Fibroblast of lung (primary cell): ENCODE measurements at places on chromosomes 2 and 18.

DNA sequence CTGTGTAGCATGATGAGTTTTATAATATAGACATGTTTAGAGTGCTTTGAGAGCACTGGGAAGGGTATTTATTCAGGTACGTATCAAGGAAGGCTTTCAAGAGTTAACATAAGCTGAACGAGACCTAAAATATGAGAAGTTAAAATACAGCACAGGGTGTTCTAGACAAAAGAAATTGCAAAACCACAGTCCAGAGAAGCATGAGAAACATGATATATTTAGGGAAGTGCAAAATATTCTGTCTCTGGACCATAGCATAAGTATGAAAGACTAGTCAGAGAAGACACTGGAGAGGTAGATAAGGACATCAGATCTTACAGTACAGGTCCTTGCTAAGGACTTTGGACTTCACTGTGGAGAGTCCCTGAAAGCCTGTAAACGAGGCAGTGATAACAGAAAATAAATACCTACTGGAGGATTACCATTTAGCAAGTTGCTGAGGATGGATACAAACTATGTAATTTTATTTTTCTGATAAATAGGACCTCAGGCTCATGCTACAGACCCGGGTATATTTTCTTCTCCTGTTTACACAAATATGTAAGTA lies 43.7 kb downstream of the FSIP2 start:
- no peak for DNase-seq

GRCh38 chr2:151137526-151137925 lies 124.1 kb downstream of the RBM43 start:
- no peak for DNase-seq

DNA sequence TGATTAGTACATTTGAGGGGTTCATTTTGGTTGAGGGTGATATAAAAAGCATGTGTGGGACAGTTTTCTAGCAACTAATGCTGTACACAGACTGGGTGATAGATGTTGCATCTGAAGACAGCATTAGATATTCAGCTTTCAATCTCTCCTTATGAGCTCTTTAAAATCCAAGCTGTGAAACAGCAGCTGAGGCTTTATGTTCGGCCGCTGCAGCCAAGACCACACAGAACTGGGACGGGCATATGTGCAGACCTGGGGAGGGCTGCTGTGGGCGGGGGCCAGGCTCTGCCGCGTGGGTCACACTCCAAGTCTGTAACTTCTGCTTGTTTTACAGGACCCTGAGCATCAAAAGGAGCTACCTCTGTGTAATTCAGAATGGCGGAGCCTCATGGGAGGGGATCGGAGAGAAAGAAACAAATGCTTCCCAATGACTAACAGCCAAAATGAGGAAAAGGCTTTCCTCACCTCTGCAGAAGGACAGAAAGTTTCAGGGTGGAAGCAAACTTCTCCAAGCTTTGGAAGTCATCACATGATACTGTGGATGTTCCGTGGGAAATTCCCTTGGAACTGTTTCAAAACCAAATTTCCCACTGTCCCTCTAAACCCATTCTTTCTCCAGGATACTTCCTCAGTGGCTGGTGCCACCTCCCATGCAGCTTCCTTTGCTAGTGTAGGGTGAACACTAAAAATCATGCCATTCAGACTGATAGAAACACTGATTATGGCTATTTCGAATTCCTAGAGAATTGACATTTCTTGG lies 711.9 kb upstream of the ID2 start:
- DNase-seq, result no peak

DNA sequence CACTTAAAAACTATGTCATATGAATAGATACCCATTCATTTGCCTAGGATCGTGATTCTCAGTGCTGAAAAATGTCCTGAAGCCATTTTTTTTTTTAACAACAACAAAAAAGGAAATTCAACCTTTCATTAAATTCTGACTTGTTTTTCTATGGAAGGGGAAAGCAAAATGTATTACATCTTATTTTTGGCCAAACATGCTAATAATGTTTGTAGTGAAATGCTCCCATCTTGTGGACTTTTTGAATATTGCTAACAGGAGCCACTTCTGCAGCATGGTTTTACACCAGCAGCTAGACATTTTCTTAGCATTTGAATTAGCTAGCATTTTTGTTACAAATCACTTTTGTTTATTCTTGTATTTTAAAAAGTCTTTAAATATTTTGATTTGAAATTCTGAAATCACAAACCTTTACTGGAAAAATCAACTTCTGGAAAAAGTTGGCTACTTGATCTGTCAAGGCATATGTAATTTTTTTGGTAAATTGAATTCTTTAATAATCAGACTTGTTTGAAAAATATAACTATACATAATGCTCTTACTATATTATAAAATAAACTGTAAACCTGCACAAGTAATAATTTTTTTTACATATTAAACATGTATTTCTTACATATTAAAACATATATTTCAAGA lies 75.8 kb downstream of the KIDINS220 start:
- DNase-seq, result peak; percentile 33

DNA sequence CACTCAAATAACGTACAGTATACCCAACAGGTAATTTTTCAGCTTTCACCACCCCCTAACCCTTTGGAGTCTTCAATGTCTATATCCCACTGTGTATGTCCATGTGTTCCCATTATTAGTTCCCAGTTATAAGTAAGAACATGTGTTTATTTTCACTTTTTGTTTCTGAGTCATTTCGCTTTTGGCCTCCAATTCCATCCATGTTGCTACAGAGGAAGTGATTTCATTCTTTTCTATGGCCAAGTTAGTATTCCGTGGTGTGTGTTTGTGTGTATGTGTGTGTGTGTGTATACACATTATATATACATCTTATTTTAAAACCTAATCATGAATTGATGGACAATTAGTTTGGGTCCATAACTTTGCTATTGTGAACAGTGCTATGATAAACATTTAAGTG lies 464.4 kb downstream of the CMPK2 start:
- DNase-seq, result peak; percentile 14

- peak; percentile 47 for DNase-seq
These were observed 8.9 kb downstream of the ZFP36L2 start for GRCh38 chr2:43217228-43218154.

GRCh38 chr18:56269958-56270357 lies 368.4 kb downstream of the TXNL1 start:
- peak; percentile 33 for DNase-seq

- no peak for DNase-seq
These were observed 19.4 kb upstream of the KCNG2 start for GRCh38 chr18:79778291-79778791.

DNA sequence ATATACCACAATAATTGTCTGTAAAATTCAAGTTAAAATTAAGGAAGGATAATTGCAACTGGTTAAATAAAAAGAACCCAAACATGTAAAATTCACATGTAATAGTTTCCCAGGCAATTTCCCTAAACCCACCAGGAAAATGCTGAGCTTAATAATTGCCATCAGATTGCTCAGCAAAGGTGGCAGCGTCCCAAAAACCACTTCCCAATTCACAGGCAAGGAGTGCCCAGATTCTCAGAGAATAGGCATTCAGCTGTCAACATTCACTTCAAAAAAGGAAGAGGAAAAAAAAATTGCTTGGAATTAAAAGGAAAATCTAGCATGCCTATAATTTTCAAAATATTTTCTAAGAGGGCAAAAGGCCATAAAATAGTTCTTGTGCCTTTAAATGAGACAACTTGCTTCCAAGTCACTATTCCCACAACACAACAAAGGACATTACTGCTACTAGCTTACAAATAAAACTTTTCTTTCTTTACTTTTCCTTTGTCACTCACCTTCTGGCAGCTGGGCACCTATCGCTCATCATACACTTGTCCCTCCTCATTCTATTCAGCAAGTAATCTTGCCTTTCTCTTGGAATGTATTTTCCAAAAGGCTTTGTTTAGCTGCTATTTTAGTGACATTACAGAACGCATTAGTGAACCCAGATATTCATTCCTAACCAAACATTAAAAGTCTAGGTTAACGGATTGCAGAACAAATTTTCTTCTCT lies 15.2 kb downstream of the SRBD1 start:
- DNase-seq, result peak; percentile 85

- no peak for DNase-seq
These were observed 10.2 kb downstream of the INSIG2 start for GRCh38 chr2:118098307-118099030.

- DNase-seq, result peak; percentile 61
These were observed 87.5 kb downstream of the TFCP2L1 start for GRCh38 chr2:121197369-121198091.

DNA sequence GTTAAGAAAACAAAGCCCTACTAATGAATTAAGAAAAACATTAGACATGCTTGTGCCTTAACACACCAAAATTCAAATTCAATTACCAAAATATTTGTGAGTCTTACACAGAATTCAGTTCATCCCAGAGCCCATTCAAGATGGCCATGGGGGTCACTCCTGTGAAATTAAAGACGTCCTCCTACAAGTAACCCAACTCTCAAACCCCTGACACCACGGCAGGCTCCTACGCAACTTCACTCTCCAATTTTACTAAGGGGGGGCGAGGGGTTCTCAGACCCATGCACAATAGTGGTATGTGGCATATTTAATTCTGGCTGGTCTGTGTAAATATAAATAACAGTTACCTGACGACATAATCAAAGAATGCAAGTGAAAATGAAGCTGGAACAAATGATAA lies 5.0 kb downstream of the ZNF516 start:
- DNase-seq, result peak; percentile 31

- DNase-seq, result no peak
These were observed 6.5 kb downstream of the TMEM163 start for GRCh38 chr2:134712299-134712698.

DNA sequence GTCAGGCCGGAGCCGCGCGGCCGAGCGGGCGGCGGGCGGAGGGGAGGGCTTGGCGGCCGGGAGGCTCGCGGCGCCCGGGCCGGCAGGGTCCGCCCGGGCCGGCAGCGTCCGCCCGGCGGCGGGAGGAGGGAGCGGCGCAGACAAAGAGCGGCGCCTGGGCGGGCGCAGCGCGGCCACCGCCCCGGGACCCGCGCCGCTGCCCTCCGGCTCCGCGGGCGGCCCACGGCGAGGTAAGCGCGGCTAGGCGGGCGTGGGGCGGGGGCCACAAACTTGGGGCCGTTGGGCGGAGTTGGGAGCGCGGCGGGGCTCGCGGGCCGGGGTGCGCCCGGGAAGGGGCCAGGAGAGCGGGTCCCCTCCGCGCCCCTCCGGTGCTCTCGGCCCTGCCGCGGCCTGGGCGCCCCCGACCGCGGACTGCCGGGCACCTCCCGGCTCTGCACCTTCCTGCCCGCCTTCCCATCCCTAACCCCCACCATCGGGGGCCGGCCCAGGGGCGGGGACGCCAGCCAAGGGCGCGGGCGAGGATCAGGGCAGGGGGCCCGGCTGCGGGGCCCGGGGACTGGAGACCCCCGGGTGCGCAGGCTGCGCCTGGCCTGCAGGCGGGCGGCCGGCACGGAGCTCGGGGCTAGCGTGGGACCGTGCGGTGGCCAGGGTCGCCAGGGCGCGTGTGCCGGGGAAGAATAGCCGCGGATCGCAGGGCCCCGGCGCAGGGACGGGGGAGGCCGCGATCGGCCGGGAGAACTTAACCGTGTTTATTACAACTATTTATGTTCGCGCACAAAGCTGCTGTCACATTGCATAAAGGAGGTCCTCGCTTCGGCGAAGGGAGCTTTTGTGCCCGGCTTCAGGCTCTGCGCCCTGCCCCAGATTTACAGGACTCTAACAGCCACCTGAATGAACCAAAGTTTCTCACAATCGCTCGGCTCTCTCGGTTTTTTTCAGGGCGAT lies at the start of gene NCK2:
NCK2 (plus strand) TSS at position 4 of the 945 bp plus-strand sequence. CDS start 110,152 bp downstream, outside the sequence.
- peak; percentile 27 for DNase-seq

DNA sequence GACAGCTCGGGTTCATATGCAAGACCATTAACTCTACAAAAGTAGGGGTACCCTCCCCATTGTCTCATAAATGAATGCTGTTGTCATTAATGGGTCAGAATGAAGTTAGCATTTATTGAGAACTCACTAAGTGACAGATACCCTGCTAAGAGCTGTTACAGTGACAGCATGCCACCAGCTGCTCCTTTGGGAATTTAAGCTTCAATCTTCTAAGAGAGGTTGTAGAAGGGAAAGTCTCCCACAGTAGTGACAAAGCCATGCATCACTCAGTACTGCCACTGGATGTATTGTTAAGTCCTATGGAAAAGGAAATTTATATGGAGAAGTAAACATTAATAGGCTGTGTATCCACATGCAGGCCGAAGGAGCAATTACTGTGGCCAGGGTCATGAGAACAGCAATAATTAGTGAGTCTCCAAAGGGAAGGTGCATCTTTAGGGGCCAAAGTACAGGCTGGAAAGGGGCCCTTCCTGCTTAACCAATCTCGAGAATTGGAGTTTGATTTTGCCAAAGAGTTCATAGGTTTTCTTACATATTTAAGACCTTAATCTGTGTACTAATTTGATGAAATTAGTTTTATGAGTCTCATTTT lies 64.5 kb upstream of the FAM124B start:
- no peak for DNase-seq

GRCh38 chr2:196247114-196247975 lies 76.0 kb upstream of the STK17B start:
- peak; percentile 37 for DNase-seq

DNA sequence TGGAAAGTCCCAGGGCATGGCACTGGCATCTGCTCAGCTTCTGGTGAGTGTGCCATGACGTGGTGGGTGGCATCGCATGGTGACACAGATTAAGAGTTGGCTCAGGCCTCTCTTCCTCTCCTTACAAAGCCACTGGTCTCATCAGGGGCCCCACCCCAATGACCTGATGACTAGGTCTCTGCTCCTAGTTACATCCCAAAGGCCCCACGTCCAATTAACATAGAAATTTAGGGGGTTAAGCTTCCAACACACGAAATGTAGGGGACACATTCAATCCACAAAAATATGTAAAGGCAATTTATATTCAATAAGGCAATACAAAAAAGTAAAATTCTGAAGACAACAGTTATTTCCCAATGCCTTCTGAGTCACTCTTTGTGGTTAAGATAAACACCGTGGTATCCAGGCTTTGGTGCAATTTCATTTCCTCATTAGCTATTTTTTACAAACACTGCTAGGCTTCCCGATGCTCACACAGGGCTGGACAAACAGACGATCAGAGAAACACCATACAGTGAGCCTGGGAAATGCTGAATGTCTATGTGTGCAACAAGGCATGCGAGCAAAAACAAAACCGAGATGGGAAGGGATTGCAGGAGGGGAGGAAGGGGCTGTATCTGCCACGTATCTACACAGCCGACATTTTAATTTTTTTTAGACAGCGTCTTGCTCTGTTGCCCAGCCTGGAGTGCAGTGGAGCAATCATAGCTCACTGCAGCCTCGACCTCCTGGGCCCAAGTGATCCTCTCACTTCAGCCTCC lies 67.2 kb downstream of the MBP start:
- peak; percentile 98 for DNase-seq

GRCh38 chr2:71379086-71379485 lies 47.5 kb downstream of the ZNF638 start:
- peak; percentile 84 for DNase-seq

DNA sequence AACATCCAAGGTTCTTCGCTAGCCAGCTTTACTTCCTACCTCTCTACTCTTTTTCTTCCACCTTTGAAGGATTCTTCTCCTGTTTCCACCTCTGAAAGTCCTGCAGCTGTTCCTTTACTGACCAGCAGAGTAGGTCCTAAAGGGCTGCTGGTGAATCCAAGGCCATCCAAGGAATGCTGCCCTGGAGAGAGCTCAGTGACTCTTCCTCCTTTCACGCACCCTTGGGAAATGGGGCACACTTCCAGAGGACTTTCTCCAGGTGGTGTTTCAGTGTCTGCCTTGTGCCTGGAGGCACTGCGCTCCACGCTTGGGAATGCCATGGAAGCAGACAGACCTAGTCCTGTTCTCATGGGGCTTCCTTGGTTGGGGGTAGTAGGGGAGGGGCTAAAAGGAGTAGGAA lies 45.4 kb downstream of the SLC16A14 start:
- no peak for DNase-seq

- DNase-seq, result no peak
These were observed 155.3 kb downstream of the PRKCE start for GRCh38 chr2:45806563-45807358.

- DNase-seq, result no peak
These were observed 223.1 kb downstream of the EXOC6B start for GRCh38 chr2:72602711-72603110.

GRCh38 chr18:56060967-56061541 lies 473.1 kb upstream of the TCF4 start:
- no peak for DNase-seq
